ENCODE measurements at places on chromosomes 3 and 15.

- DNase-seq, result no peak
Observed at GRCh38 chr3:173465112-173465511, 67.6 kb downstream of the NLGN1 start.

DNA sequence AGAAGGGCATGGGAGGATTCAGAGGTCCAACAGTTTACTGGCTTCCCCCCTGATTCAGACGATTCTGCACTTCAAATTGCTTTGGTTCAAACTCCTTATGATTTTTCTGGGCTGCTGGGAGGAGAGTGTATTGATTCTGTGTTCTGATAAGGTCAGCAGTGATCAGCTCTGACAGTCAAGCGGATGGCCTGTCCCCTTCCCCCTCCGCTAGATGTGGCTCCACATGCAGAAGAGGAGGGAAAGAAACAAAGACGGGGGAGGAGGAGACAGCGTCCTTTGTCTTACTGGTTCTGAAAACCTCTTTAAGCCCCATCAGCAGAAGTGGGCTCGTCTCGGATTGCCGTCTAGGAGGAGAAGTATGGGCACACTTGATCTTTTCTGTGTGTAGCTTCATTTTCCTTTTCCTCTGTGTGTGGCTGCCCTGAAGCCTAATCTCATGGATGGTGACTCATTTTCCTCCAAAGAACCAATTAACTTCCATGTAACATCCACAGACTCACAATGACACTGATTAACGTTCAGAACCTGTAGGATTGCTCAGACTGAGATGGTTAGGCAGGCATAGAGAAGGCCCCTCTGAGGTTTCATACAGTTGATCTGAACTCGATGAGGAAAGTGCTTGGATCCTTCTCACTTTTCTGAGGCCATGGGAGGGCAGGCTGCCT is 162.4 kb upstream of the PPP2R3A start:
- peak; percentile 41 for DNase-seq

DNA sequence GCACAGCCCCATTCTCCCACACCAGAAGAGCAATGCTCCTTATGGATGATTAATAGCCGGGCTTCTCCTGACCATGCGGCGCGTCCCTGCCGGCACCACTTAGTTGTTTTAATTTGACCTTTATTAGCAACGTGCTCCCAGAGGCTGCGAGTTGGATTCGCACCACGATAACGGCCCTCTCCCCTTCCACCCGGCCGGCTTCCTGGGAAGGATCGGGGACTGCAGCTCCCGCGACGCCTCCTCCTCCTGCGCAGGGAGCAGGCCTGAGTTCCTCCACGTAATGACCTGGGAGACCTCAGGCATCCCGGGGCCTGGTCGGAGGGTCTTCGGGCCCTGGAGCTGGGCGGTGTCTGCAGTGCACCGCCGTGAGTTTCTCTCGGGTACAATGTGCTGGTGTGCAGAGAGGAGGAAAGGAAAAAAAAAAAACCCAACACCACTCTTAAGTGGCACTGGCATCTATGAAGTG is 243.3 kb upstream of the TOPAZ1 start:
- no peak for DNase-seq

DNA sequence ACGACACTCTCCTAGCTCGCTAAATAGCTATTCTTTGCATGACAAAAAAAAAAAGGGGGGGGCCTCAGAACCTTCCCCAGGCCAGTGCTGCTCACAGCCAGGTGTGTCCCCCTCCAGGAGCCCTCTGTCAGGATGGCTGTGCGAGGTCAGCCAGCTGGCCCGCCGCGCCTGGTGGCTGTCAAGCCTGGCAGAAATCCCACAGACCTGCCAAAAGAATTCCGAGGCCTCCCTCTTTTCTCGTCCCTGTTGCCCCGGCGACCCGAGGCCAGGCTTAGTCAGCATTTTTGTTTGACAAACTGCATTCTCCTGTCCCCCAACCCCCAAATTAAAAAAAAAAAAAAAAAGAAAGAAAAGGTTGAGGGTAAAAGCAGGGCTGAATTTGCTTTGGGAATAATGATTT is 61.9 kb downstream of the TM4SF4 start:
- DNase-seq, result peak; percentile 81

- DNase-seq, result peak; percentile 61
Observed at GRCh38 chr3:54427941-54428871, 305.9 kb downstream of the CACNA2D3 start.

DNA sequence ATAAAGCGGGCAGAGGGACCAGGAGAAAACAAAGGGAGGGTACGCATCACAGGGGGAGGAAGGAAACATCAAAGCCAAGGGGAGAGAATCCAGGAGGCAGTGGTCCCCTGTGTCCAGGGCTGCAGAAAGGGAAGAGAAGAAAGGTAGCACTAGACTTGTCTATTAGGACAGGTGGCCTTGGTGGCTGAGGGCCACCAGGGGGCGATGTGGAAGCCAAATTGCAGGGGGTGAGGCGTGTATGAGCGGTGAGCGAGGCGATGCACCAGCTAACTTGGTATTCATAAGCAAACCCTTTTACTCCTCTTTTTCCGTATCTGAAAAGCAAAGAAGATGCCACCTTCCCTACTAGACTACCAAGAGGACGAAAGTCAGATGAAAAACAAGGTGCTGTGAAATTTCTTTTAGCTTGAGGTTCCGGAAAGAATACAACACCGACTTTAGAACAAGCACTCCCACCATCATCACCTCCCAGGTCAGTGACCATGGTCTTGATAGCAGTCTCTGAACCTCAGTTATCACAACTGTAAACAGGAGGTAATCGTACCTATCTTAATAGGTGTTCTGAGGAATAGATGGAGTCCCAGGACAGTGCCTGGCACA is 654.4 kb upstream of the ADAMTS9 start:
- peak; percentile 78 for DNase-seq

- no peak for DNase-seq
Observed at GRCh38 chr3:191361456-191361855, 31.1 kb upstream of the UTS2B start.

All from ecto neural progenitor cell (in vitro differentiated cells).